ENCODE measurements at places on chromosomes 7 and 10. TPM values are rescaled to one million over a fixed set of nuclear protein-coding genes. Genes with fewer than 3 reads are reported as not detected.

Gene C10orf105
- polyA plus RNA-seq, result 0.14 TPM

Gene MLXIPL
- 176 TPM for polyA plus RNA-seq

DNA sequence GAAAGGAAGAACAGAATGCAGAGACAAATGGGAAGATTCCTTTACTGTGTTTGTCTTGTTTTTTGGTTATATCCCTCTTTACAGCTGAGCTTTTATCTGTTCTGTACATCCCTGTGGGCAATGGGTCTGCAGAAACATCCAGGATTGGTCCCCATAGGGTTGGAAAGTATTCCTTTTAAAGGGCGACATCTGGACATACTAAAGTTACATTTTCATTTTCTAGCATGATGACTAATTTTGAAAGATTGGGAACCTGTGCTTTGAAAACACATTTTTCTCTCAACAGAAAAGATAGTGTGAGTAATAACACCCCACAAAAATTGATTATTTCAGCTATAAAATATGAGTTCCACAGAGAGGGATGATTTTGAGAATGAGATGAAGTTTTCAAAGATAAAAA lies 435.8 kb downstream of the GPAM start:
- H3K27ac ChIP-seq, result no peak overlapping the region
- no peaks in the 10 kb centered on the region for H3K4me1 ChIP-seq
- no peak for DNase-seq
- H3K27me3 ChIP-seq, result no peaks in the 10 kb centered on the region

Gene KLF14
- polyA plus RNA-seq, result 0.15 TPM

GRCh38 chr10:72550239-72550638 lies 75.6 kb downstream of the MICU1 start:
- H3K4me3 ChIP-seq, result no peak overlapping the region
- H3K27me3 ChIP-seq, result no peaks in the 10 kb centered on the region
- no peak overlapping the region for H3K27ac ChIP-seq
- no peak for DNase-seq

Gene NUDT13
- 2.4 TPM for polyA plus RNA-seq

DNA sequence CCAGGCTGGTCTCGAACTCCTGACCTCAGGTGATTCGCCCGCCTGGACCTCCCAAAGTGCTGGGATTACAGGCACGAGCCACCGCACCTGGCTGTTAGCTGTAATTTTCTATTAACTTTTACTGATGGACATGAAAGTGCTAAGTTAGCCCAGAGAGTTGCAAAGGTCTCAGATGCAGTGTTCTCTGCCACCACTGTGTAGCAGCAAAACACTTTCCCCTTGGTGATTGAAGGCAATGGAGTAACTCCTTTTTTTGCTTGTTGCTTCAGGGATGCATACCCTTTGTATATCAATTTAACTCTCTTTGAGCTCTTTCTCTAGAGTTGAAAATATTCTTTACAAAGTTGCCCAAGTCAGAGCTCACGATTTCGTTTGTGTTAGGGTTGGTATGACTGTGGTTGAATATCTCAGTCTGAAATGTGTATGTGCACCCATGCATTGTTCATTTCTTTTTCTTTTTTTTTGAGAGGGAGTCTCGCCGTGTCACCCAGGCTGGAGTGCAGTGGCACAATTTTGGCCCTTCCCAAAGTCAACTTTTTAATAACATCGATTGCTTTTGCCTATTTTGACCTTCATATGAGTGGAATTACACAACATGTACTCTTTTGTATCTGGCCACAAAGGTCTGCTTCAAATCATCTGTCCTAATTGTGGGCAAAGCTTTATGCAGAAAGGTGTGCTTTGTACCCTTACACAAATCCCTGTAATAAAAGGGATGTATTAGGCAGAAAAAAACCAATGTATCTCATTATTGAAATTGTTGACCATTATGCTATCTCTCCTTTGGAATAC lies 52.6 kb downstream of the GTF2I start:
- peaks cover 55% of the 10 kb centered on the region for H3K36me3 ChIP-seq
- no peak overlapping the region for H3K27ac ChIP-seq
- no peak for DNase-seq
- H3K4me3 ChIP-seq, result no peak overlapping the region
- peaks cover 8% of the 10 kb centered on the region for H3K4me1 ChIP-seq
- no peaks in the 10 kb centered on the region for H3K27me3 ChIP-seq

- H3K4me3 ChIP-seq, result no peak overlapping the region
- H3K4me1 ChIP-seq, result peaks cover 50% of the 10 kb centered on the region
- peak overlapping the region; percentile 67 for H3K27ac ChIP-seq
- H3K27me3 ChIP-seq, result no peaks in the 10 kb centered on the region
Observed at GRCh38 chr10:103548581-103549348, 55.3 kb downstream of the NEURL1 start.
